Activated CD4-positive, alpha-beta T cell treated with anti-CD3 and anti-CD28 coated beads, Interleukin-2, amount 50 U/mL, for 16 hours (primary cell): ENCODE measurements at places on chromosomes 6 and 20.
A peak's percentile ranks its signal among the peaks of the same experiment; 100 is the strongest.

DNA sequence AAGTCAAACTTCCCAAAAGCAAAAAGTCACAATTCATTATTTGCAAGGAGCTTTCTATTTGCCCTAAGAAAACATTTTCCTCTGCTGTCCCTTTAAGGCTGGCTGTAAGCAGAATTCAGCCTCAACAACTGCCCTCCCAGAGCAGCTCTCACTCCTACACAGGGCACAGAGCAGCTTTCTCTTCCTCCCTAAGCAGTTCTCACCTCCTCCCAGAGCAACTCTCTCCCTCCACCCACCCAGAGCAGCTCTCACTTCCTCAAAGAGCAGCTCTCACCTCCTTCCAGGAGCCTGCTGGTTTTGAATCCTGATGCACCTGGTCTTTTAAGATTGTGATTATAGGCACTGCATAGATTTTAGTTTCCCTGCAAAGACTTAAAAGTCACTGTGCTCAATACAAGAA, 120.6 kb upstream of the TMEM181 start:
- no peak for DNase-seq

DNA sequence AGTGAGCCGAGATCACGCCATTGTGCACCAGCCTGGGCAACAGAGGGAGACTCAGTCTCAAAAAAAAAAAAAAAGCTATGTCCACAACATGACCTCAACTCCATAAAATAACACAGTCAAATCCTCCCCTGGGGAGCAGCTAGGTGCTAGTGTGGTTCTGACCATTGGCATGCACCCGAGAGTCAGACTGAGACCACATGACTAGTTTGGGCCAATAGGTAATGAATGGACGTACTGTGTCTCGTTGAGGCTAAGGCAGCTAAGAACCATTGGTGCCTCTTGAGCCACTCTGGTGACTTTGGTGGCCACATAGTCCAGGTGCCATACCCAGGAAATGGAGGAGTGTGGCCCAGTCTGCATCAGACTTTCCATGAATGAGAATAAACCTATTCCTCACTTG, 40.3 kb downstream of the ATP9A start:
- no peak for DNase-seq

GRCh38 chr20:25453035-25453810, 45.8 kb downstream of the GINS1 start:
- DNase-seq: no peak

- DNase-seq: no peak
Measured at GRCh38 chr6:4879741-4880275, 103.6 kb downstream of the CDYL start.

- no peak for DNase-seq
Measured at GRCh38 chr6:163179061-163179460, 235.5 kb upstream of the QKI start.

DNA sequence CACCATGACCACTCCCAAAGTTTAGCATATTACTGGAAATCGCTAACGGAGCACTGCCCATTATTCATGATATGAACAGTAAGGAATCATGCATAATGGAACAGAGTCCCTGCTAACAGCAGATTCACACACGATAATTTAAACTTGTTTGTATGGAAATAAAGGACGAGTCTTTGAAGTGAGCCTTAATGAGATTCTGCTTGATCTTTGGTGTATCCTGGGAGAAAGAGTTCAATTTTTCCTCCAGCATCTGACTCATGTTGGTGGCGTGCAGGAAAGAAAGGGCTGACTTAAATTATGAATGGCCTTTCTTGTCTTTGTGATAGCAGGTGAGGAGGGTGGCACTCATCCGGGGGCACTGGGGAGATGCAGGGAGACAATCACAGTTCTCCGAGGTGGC, 194.6 kb downstream of the ZNF217 start:
- no peak for DNase-seq

- no peak for DNase-seq
Measured at GRCh38 chr20:32647606-32648005, 26.1 kb downstream of the C20orf203 start.

DNA sequence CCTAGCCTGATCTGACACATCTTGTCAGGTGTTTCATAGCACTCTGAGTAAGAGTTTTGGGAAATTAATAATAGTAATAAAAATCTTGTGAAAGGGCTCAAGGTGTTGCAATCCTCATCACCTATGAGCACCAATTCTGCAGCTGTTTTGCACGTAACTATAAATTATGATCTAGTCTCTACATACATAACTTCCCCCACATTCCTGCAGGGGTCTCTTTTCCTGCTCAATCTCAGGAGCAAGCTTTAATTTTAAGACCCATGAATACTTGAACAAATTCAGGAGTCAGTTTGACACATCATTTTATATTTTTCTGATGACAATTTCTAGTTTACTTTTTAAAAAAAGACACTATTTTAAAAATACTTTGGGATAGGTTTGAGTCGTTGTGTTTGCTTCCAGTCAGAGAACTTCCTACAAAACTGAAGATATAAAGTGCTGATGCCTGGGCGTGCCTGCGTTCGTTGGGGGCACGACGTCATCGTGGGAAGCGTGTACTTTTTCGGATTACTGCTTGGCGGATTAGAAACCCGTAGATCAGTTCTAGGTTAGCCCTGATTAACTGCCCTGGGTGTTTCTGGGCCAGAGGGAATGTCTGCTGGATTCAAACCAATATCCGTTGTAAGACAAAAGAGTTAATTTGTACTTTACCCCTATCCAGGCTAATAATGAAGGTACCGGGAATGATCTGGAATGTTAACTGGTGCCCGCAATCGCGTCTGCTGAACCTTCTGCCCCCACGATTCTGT, 1.0 kb upstream of the E2F3 start:
- DNase-seq: peak; percentile 41

DNA sequence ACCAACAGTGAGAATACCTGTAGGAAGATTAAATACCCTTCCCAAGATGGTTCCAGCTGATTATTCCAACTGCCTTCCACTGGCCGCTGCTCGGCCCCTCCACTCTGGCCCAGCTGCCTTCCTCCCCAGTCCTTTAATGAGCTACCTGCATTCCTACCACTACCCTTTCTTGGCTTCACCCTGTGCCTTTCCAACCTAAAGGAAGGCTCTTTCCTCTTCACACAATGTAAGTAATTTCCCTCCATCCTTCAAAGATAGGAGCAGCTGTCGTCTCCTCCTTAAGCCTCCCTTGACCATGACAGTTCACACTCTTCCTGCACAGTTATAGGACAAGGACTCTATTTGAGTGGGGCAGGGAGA, 16.2 kb upstream of the SNX9 start:
- DNase-seq: no peak

- no peak for DNase-seq
Measured at GRCh38 chr6:5247201-5247600, 13.5 kb downstream of the LYRM4 start.

- DNase-seq: no peak
Measured at GRCh38 chr6:121848523-121849255, 413.2 kb downstream of the GJA1 start.

GRCh38 chr20:37574199-37574890, 46.7 kb upstream of the BLCAP start:
- DNase-seq: no peak

DNA sequence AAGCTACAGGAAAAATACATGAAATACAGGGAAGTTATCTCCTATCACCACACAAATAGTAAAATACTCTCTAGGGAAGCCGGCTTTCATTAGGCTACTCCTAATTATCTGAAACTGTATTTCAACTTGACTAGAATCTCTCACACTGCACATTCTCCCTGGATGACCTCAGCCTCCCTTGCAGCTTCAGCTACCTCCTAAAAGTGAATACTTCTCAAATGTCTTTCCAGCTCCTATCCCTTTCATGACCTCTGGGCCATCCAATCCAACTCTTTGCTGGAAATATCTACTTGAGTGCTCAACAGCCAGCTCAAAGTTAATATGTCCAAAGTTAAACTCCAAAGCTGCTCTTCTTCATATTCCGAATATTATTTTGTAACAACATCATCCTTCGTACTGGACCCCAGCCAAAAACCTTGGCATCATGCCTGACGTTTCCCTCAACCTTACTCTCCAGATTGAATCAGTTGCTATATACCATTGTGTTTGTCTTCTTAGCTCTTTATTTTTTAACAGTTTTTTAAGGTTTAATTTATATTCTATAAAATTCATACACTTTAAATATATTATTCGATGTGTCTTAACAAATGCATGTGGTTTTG, 29.4 kb upstream of the KIF6 start:
- no peak for DNase-seq

DNA sequence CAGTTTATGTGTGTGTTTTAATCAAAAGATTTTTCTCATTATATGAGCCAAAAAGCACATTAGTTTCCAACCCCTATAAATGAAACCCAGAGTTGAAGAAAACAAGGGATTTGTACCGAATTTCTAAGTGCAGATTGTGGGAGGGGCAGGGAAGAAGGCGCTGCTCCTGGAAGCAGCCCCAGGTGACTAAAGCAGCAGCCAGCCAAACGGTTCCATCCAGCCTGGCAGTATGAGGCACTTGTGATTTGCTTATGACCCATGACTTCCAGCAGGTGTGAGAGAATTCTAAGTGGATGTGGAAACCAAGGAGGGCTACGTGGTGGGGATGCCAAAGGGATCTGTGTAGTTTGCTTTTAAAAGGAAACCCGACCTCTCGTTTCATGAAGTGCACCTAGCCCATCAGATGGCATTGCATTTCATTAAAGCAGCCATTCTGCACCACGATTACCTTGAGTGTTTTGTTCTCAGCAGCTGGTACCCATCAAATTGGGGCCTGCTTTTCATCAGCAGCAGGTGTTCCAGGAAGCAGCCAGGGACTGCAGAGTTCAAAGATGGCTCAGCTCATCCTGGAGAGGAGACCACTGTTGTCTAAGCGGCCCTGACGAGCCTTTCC, 79.1 kb downstream of the DTD1 start:
- DNase-seq: no peak

- DNase-seq: peak; percentile 39
Measured at GRCh38 chr6:135451617-135452190, 45.8 kb downstream of the AHI1 start.

- DNase-seq: no peak
Measured at GRCh38 chr6:168032005-168032760, 34.7 kb downstream of the KIF25 start.

GRCh38 chr6:10412461-10413261, 2.2 kb downstream of the TFAP2A start:
- DNase-seq: no peak

- DNase-seq: no peak
Measured at GRCh38 chr6:7236306-7237209, 76.4 kb downstream of the SSR1 start.

DNA sequence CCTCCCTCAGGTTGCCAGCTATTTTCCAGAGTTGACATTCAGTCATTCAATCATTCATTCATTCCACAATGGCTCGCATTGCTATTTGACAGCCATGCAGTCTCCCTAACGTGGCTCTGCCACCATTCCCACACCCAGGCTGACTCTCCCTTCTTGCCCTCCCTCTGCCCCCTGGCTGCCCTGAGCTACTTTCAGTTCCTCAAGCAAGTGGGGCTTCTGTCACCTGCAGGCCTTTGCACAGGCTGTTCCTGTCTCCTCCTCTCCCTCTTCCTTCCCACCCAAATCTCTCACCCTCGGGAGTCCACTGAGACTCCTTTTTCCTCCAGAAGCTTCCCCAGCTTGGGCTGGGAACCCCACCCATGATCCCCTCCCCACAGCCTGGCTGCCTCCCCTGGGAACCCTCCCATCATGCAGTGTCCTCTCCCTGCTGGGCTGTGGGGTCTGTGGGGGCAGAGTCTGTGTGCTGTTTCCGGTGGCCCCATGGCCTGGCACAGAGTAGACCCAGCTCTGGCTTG, 2.6 kb downstream of the PACSIN1 start:
- DNase-seq: no peak
